ENCODE measurements at places on chromosomes 4 and X. TPM values are rescaled to one million over a fixed set of nuclear protein-coding genes. Genes with fewer than 3 reads are reported as not detected.

The UGT2B11 gene
- not detected for total RNA-seq

The TXLNG gene
- total RNA-seq = 17.9 TPM

The ZFP42 gene
- not detected for total RNA-seq

The TCEAL2 gene
- 0.52 TPM for total RNA-seq

The NPFFR2 gene
- total RNA-seq = 0.21 TPM

The P2RY10 gene
- total RNA-seq = 140 TPM

The NBDY gene
- 8.7 TPM for total RNA-seq

The TEC gene
- total RNA-seq = 7.2 TPM

The PABPC4L gene
- not detected for total RNA-seq

Measured in mononuclear cell (primary cell).